Dermis blood vessel endothelial cell (primary cell): ENCODE measurements at places on chromosomes 12 and 14. TPM values are rescaled to one million over a fixed set of nuclear protein-coding genes. Genes with fewer than 3 reads are reported as not detected.

Gene CLEC7A
- 0.47 and 0.68 TPM in 2 replicates for total RNA-seq

- no peak for DNase-seq
These were observed 16.7 kb downstream of the NT5DC3 start for GRCh38 chr12:103824290-103824689.

GRCh38 chr12:50894241-50894640, 51.5 kb downstream of the TMPRSS12 start:
- no peak for DNase-seq

DNA sequence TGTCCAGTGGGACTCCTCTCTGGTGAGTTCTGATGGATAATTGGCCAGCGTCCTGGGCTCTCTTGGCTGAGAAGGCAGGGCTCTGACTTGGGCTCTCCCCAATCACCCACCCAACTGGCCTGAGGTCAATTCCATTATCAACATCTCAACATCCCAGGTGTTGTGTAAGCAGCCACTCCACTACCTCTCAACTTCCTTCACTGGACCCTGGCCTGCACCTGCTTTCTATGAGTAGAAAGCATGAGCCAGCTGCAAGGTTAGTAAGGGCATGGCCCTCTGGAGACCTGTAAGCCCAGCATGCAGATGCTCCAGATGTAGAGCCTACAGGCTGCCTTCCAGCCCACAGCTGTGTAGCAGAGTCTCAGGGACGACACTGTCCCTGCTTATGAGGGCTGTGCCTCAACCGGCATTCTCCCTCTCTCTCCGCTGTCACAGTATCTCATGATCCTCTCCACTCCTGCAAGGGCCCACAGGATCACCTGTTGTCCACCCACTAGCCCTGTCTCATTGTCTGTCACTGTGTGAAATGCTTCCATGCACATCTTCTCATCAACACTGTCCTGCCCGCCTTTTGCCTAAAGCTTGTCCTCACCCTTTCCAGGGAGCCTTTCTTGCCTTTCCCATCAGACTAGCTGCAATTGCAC, 5.4 kb upstream of the KRT81 start:
- no peak for DNase-seq

DNA sequence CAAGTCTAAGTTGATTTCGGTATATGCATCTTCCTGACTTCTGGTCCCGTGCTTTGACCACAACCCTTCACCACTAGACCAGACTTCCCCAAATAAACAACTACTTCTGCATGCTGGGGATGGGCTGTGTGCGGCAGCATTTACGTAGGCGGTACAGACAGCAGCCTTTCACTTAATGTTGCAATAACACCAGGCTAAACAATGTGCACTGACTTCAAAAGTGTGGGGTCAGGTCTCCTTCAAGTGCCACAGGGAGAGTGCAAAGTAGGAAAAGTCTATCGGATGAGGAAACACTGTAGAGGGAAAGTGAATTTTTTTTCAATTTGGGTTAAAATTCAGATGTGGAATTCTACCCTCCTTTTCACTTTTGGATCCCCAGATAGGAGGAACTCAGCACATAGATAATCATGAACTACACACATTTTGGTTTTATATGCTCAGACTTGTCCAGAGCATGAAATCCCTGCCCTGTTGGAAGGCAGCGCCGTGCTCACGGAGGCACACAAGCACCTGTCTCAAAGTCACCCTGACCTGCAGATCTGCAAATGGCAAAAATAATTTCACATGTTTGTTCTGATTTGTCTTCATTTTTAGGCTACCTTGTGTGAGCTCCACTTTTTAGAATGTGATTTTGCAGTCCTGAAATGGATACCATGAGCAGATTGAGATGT, 3.6 kb upstream of the FOS start:
- DNase-seq = no peak

- DNase-seq = no peak
These were observed 248.3 kb downstream of the PHLDA1 start for GRCh38 chr12:75783093-75783877.

Gene DEPDC4
- 0.17 and 0.33 TPM in 2 replicates for total RNA-seq

GRCh38 chr12:27583981-27584380, 60.0 kb downstream of the PPFIBP1 start:
- peak; percentile 48 for DNase-seq

DNA sequence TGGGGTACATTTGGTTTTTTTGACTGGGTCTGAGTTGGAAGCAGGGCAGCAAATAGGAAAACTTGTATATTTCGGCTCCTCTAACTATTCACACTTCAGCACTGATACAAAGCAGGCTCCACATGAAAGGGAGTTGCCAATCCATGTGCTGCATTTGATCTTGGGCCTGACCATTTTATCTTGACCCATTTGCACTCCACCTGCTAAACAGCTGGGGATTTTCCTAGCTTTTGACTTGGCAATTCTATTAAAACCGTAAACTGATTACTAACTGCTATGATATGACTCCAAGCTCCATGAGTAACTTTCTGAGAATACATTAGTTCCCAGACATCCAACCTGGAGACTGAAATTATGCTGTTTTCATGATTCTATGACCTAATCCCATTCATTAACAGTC, 797.1 kb downstream of the BCL11B start:
- DNase-seq = no peak

Gene SLC38A4
- total RNA-seq = 1.2 and 7.3 TPM in 2 replicates
